ENCODE measurements at places on chromosomes 1 and 21. TPM values are rescaled to one million over a fixed set of nuclear protein-coding genes. Genes with fewer than 3 reads are reported as not detected.
A peak's percentile ranks its signal among the peaks of the same experiment; 100 is the strongest.

- no peak for DNase-seq
These were observed 152.2 kb downstream of the S1PR1 start for GRCh38 chr1:101388904-101389546.

- DNase-seq, result no peak
These were observed 436.4 kb downstream of the DISC1 start for GRCh38 chr1:232062967-232063366.

GRCh38 chr1:197567442-197567841 lies 207.8 kb downstream of the DENND1B start:
- DNase-seq, result no peak

DNA sequence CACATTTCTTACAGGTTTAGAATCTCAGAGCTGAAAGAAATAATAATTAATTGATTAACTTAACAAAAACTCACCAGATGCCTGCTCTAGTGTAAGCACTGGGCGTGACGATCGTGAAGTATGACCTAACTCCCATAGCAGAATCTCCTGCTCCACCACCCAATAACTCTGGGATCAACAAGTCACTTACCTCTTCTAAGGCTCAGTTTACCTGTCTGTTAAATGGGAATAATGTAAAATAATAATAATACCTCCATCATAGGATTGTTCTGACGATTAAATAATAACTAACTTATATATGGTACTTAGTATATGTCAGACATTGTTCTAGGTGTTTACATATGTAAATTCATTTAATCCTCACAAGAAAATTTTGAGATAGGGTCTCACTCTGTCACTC lies 24.6 kb downstream of the COA7 start:
- DNase-seq, result no peak

H3-3A gene
- 191 TPM for total RNA-seq

- no peak for DNase-seq
These were observed 35.9 kb downstream of the COL18A1 start for GRCh38 chr21:45440736-45441350.

SPRR3 gene
- not detected for total RNA-seq

DNA sequence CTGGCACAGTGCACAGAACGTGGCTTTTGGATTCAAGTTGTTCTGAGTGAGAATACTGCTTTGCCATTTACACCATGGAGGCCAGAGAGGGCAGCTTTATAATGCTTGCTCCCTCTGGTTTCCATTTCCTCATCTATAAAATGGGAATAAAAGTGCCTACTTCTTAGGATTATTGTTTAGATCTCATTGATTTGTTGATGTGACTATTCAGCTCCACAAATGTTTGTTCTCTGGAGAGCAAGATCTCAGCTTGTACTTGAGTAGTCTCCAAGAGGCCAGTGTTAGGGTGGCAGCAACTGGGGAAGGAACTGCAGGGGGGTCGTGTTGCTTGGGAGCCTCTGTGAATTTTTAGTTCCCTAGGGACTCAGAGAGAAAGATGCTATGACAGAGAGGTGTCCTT lies 55.2 kb downstream of the YARS1 start:
- DNase-seq, result no peak

DNA sequence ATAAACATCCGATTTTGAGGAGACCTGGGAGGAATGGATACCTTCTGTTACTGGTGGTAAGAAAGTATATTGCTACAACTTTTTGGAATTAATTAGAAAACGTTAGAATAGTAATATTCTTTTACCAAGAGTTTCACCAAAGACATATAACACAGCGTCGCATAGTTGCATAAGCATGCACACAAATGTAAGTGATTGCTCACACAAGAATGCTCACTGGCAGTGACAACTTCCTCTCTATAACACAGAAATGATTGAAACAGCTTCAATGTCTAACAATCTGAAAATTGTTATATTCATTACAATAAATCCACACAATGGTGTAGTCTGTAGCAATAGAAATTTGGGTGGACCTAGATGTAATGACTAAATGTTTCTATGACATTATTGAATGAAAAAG lies 998.6 kb downstream of the TTLL7 start:
- DNase-seq, result no peak

SNAP47 gene
- total RNA-seq, result 86.1 TPM

- peak; percentile 91 for DNase-seq
These were observed 1.4 kb upstream of the IRF2BP2 start for GRCh38 chr1:234611225-234611846.

DNA sequence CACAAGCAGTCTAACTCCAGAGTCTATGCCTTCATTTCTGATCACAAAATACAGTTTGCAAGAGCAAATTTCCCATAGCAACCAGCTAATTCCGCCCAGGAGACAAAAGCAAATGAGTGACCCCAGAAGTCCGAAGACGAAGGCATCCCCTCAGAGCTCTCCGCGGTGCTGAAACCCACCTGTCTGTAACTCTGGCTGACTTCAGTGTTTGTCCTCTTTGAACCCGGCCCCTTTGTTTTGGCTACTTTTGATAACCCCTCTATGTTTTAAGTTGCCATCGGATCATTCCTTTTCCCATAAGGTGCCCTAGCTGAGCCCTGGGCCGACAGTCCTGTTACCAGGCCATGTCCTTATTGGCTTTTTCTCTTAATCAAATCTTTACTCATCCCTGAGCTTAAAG lies 515.8 kb downstream of the PTPRU start:
- no peak for DNase-seq

DNA sequence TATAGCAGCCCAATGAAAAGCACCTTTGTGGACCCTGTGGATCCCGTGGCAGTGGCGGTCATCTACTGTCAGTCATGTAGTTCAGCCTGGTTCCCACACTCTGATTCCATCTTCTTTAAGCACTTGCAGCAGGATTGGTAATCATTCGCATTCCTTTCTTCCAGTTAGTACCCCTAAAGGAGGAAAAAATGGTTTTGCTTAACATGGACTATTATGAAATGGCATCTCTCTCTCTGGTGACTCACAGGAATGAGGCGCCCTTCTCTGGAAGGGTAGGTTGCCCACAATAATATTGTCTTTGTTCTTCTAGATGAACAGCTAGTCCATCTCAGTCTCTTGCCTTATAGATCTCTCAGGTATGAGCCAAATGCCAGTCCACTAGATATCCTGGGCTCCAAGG lies 127.9 kb upstream of the MROH9 start:
- DNase-seq, result no peak

- peak; percentile 2 for DNase-seq
These were observed 44.2 kb downstream of the KLHL20 start for GRCh38 chr1:173758980-173759379.

SPATA21 gene
- total RNA-seq, result not detected

- peak; percentile 87 for DNase-seq
These were observed 89.8 kb upstream of the ARHGAP29 start for GRCh38 chr1:94327001-94327690.

GRCh38 chr1:112058815-112059450 lies 69.5 kb upstream of the KCND3 start:
- no peak for DNase-seq

DNA sequence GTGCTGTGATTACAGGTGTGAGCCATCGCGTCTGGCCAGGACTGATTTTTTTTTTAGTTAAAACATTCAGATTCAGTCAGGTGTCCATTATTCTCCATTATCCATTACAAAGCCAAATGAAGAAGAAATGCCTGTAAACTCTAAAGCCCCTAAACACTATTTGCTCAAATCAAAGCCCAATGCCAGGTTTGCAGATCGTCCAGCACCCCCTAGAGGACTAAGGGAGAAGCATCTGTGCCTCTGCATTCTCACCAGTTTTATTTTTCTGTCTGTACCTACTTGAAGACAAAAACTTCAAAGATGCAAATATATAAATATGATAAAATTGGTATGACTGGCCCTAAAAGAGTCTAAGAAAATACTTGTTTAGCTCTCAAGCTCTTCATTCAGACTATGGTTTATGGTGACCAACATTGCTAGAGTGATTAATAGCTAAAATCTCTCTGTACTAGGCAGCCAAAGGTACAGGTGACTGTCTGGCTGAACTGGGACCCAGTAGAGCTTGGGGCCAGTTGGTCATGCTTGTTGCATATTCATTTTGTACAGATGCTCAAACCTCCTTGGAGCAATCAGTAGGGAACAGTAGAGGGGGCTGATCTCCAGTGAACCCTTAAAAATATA lies 138.4 kb downstream of the SYT2 start:
- no peak for DNase-seq

DNA sequence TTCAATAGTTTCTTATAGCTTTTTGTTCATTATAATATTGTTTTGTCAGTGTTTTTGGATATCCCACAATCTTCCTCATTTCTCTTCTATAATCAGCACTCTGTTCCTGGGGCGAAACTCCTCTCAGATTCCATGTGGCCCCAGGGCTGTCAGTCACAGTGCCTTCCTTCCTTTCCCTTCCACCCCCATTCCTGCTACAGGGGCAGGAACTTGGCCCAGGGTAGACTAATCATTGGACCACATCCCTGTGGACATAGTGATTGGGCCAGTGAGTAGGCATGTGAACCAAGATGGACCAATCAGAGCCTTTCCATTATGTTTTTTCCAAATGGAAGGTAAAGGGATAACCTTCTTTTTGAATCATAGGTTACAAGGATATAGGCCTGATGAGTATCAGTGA lies 78.3 kb downstream of the PGM1 start:
- DNase-seq, result no peak

- DNase-seq, result no peak
These were observed at the start of gene TMEM240 for GRCh38 chr1:1540090-1540817. Gene TMEM240 (minus strand): TSS chr1:1540624. CDS start chr1:1540346, 278 bp downstream.

DNA sequence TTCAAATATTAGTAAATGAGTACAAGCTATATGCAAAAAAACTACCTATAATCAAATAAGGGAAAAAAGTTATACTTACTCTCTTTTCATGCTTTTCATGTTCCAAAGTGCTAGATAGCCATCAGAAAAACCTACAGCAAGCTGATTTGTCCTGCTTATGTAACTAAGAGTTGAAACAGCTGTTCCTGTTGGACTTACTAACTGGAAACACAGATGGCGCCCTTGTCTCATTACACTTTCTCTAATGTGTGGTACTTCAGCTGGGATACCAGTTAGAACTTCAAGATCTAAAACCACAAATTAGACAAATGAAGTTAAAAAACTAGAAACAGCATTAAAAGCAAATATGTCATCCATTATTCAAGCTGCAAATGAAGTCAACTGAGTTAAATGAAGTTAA lies 24.3 kb downstream of the AHCTF1 start:
- peak; percentile 13 for DNase-seq

MAB21L3 gene
- 1.3 TPM for total RNA-seq

DNA sequence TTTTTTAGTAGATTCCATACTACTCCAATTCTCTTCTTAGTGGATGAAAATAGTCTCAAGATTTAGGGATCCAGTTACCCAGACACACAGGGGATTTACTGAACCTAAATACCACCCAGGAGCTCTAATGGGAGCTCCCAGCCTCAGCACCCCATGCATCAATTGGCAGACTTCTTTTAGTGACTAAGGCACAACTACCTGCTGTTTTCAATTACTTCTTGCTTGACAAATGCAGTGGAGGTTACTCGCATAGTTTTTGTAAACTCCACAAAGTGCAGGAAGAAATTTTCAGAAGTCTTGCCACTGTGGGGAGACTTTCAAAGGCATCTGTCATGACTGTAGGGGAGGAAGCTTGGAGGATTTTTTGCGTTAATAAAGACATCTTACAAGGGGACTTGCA lies 35.5 kb upstream of the MAP10 start:
- DNase-seq, result no peak

CRYBG2 gene
- not detected for total RNA-seq

DNA sequence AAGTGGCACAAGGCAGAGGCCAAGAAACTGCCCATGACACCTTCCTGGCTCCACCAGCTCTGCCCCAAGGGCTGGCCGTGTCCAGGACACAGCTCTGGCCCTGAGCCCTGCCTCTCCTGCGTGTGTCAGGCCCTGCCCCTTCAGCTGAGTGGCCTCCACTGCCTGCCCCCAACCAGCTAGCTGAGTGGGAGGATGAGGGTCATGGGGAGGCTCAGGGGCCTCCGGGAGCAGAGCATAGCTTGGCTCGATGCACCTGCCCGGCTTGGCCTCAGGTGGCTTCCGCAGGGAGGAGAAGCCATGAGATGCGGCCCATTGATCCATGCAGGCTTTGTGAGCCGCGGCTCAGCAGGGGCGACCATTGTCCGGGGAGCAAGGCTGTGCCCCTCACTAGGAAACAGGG lies 108.7 kb upstream of the TTC34 start:
- DNase-seq, result no peak

DNA sequence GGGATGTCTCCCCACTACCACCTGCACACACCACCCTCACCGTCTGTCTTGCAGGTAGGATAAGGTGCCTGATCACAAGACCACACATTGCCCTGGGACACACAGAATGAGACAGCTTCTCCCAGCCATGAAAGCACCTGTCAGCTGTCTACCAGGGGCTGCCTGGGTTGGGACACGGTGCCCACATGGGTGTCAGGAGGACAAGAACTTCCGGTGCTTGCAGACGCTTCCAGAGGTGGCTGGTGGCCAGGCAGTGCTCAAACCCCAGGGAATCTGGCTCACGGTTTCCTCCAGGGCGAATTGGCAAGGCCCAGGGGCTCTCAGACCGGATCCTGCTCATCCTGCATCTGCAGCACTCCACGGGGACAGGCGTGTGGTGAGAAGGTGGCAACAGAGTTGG lies 182.6 kb upstream of the ARHGEF16 start:
- DNase-seq, result no peak

- DNase-seq, result peak; percentile 79
These were observed at the start of gene C1orf115 for GRCh38 chr1:220690140-220691052. Gene C1orf115 (plus strand): TSS chr1:220690363. CDS start chr1:220690403, 40 bp downstream.

GRCh38 chr1:209882942-209883340 lies 55.1 kb upstream of the SYT14 start:
- no peak for DNase-seq

- DNase-seq, result no peak
These were observed 12.4 kb downstream of the SLC2A1 start for GRCh38 chr1:42946120-42946898.

DNA sequence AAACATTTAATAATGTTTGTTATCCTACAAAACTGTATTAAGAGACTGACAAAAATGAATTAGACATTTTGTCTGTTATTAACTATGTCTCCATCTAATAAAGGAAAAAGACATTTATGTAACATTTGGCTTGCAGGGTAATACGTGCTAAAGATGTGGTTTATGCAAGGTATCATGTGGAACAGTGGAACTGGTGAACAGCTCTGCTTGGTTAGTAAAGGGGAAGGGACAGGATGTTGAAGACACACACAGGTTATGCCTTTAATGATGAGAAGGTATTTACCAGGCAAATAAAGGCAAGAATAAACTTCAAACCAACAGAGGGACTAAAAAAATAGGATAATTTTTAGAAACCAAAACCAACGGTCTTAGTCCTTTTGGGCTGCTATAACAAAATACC lies 93.1 kb downstream of the UCHL5 start:
- DNase-seq, result no peak

DNA sequence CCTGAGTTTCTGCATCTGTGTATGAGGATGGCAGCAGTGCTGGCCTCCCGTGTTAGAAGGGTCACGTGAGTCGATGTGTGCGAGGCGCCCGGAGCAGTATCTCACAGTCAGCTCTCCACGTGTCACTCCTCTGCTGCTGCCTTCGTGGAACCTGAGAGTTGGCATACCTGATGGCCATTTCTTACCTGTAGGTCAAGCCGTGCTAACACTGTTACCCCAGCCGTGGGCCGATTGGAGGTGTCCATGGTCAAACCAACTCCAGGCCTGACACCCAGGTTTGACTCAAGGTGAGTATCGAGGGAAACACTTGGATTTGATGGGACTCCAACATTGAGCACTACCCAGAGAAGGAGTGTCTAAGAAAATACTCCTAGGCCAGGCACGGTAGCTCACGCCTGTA lies 10.7 kb downstream of the CDCA8 start:
- no peak for DNase-seq
